Effector CD8-positive, alpha-beta T cell (primary cell): ENCODE measurements at places on chromosomes 5 and 9.

- no peak for DNase-seq
Measured at GRCh38 chr5:79493596-79494345, 20.2 kb downstream of the HOMER1 start.

GRCh38 chr9:125889476-125890419 lies 142.6 kb downstream of the PBX3 start:
- peak; percentile 9 for DNase-seq

GRCh38 chr5:50822046-50822445 lies 155.6 kb downstream of the PARP8 start:
- no peak for DNase-seq

- no peak for DNase-seq
Measured at GRCh38 chr9:136394312-136395019, 5.5 kb downstream of the SNAPC4 start.

GRCh38 chr5:87282269-87282668 lies 14.6 kb downstream of the RASA1 start:
- no peak for DNase-seq

DNA sequence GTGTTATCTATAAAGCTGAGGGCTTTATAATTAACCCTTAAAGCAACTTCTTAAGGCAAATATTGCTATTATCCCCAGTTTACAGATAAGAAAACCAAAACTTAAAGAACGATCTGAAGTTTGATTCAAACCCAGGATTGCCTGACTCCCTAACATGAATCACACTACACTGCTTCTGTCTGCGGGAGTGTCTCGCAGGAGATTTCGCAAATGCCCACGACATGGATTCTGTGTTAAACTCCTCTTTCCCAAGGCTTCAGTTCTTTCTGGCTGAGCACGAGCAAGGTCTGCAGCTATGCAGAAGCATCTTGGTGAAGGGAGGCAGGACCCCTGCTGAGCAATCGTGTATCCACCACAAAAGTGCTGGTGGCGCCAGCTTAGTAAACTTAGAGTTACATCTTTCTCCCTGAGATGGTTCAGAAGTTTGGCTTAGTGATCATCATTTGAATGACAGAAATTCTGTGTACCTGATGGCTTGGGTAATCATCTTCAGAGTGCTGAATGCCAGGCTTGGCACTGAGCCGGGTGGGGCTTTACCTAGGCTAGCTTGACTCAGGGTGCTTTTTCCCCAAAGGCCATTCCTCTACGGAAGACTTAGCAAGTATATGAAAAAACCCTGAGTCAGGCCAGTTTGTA lies 81.4 kb upstream of the PIK3R1 start:
- DNase-seq = no peak

DNA sequence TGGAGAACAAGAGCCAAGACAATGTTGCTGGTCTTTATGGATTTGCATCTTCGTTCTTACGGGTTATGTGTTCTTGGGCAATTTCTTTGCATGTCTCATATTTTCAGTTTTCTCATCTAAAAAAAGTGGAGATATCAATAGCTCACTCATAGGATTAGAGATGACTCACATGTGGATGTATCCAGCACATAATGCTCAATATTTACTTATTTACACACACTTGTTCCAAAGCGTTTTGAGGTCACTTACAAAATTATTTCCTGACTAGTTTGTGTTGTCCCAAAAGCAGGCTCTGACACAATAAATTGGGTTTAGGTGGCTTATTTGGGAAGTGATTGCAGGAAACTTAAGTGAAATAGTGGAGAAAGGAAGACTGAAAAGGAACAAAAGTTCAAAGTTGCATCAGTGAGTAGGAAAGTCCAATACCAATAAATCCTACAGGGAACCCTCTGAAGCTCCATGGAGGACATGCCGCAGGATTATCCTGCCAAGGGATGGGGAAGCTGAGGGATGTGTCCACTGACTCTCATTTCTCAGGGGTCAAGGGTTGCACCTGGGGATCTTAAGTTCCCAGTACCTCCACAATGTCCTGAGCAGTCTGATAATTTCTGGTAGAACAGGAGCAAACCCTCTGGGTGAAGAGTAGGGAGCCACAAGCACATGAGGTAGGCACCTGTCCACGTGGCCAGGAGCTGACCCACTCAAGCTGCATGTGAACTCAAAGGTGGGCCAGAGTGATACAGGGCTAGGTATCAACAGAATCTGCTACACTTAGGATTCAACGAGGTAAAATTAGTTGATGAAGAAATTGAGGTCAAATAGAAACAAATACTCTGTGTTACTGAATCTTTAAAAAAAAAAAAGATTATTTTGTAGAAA lies 37.4 kb upstream of the SLC44A1 start:
- DNase-seq = no peak

- no peak for DNase-seq
Measured at GRCh38 chr5:66066826-66067225, 77.3 kb upstream of the SREK1 start.

DNA sequence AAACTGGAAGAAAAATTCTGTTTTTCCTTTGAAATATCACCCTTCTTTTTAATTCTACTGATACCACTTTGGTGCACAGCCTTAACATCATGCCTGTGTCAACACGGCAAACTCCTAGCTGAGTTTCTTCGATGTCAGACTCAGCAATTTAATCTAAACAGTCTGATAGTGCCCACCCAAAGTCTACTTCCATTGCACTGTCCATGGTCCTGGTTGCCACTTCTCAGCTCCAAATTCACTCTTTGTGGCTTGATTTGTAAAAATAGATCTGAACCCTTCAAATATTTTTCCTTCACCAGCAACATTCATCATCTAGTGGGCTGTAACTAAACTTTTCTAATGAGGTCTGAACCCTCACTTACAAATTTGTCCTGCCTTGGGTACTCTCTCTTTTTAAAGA lies 107.8 kb downstream of the NUDT12 start:
- DNase-seq = no peak

GRCh38 chr5:132655821-132656773 lies 1.9 kb upstream of the IL13 start:
- no peak for DNase-seq

- DNase-seq = no peak
Measured at GRCh38 chr5:79416499-79416898, 97.4 kb downstream of the HOMER1 start.
